Stimulated activated CD4-positive, alpha-beta T cell treated with anti-CD3 and anti-CD28 coated beads, Interleukin-12 subunit alpha, Interleukin-12 subunit beta, amount 100 ng/mL, for 48 hours (primary cell): ENCODE measurements at places on chromosomes 2 and 18.

DNA sequence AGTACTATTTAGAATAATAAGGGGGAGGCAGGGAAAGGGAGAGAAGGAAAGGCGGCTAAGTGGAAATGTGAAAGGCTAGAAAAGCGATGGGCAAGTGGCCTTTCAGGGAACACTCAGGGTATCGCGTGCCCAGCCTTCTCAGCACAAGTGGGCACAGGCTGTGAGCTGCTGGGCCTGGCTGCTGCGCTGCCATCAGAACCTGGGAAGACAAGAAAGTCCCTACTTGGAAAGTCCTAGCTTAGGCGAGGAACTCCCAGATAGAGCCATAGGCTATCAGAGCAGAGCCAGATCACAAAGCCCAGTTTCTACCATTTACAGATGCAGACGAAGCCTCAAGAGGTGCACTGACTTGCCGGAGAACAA, 9.8 kb upstream of the FZD7 start:
- no peak for DNase-seq

DNA sequence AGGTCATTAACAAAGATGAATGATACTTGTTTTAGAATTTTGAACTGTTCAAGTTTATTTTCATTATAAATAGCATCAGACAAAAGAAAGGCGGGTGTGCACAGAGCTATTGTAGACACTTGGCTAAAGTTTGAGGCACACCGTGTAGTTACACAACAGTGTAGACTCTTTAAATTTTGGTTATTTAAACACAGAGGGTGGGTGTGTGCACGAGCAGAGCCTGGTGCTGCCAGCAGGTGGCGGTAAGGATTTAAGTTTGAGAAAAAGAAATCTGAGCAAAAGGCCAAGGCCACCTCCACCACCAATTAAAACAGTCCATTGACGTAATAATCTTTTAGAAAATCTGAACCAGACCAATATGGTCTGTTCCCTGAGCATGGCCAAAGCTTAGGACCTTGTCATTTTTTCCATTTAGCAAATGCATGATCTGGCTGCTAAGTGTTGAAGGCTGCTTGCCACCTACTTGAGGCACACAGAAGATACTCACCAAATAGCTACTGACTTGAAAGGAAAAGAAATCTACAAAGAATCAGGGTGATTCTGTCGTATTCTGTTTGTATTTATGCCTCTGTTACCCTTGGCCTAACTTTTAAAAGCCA, 14.3 kb downstream of the COPS7B start:
- peak; percentile 21 for DNase-seq

DNA sequence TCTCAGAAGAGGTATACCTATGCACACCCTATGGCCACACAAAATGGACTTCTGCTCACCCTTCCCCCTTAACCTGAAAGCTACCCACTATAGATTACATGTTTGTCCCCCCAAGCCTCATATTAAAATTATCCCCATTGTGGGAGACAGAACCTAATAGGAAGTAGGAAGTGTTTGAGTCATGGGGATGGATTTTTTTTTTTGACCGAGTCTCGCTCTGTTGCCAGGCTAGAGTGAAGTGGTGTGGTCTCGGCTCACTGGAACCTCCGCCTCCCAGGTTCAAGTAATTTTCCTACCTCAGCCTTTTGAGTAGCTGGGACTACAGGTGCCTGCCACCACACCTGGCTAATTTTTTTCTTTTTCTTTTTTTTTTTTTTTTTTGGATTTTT, 98.6 kb downstream of the MREG start:
- no peak for DNase-seq

DNA sequence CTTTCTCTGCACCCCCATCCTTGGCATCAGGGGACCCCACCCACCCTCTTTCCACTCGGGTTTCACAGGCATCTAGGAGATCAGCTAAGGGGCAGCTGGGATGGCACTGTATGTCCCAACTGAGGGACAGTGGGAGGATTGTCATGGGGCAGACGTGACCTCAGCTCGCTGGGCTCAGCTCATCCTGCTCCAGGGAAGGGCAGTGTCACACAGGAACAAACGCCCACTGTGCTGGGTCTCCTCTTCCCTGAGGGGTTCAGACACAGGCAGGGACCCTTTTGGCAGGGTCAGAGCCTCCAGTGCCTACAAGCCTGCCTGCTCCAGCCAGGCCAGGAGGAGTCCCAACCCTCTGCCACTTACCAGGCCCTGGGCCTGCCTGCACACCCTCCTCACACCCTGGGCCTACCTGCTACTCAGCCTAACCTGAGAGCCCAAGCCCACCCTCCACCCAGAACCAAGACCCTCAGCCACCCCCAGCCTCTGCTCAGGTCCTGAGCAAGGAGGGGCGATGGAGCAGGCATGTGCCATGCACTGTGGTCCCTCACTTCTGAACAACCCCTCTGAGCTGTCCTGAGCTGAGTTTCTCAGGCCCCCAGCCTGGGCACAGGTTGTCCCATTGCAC, 68.2 kb downstream of the HS1BP3 start:
- DNase-seq = no peak
